ENCODE measurements at places on chromosomes 16 and 17.

GRCh38 chr16:86929057-86929871 is 350.9 kb downstream of the FOXL1 start:
- DNase-seq, result no peak

DNA sequence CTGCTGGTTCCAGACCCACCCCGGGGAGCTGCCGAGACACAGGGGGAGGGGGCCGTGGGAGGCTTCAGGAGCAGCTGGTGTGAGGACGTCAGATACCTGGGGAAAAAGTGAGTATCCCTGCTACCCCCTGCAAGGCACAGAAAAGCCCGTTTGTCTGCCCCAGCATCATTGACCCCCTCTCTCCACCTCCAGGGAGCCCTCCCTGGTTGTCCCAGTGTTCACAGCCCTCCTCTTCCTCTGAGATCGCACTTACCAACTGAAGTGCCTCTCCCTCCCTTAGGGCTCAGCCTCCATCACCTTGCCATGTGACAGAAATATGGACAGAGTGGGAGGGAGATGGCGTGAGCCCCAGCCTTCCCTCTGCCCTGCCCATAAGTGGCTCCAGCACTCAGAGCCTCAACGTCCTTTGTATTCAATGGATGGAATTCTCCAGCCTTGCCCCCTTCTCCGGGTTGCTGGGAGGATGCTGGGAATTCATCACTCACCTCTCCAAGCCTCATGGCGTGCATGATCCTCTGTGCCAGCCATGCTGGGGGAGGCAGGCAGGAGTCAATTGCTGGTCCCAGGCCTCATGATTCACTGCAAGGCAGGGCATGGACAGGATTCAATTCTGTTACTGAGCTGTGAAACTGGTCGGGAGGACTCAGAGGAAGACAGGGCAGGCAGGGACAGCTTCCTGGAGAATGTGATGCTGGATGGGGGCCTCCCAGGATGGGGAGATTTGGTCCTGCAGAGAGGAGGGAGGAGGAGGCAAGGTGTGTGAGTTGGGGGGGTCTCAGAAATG is 14.6 kb downstream of the SPNS3 start:
- DNase-seq, result no peak

- no peak for DNase-seq
These were observed 87.8 kb downstream of the PLCG2 start for GRCh38 chr16:81866820-81867440.

DNA sequence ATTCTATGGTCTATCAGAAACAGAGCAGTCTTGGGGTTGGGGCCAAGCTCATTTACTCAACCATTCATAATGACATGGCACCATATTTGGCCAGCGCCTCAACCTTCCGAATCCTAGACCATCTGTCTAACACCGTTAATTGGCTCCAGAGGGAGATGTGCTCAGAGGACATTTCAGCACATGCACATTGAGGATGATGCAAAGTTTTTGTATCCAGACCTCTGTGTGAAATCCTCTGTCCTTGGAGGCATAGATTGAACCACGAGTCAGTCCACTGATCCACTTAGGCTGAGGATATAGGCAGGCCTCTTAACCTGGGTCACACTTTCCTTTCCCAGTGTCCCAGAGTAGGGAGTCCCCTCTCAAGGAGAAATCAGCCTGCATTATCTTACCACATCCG is 85.5 kb downstream of the SHISA6 start:
- DNase-seq, result no peak

DNA sequence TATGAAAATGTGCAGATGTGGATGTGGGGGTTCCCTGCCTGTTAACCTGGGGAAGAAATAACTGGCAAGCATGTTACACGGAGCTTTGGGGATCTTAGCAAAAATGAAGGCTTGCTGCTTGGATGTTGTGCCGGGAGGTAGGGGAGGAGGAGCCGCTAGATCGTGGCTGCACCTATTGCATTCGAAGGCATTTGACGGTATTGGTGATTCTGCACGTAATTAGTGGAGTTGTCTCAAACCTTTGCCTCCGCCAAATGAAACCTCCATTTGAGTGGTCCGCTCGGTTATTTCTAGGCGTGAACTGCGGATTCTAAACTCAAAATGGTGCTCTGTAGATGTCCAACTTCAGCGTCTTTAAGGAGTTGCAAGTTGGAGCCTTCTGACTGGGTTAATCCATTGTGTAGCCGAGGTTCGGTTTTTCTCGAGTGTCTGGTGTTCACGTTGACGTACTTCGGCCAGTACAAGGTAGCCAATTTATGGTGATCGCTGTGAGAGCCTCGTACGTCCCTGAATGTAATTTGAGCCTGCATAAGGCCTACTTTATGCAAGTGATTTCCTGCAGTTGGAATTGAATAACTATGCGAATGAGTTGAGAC is 1.5 kb downstream of the TNRC6C start:
- no peak for DNase-seq

- no peak for DNase-seq
These were observed 6.1 kb downstream of the RUNDC3A start for GRCh38 chr17:44314524-44314868.

- DNase-seq, result no peak
These were observed 17.1 kb downstream of the NTN1 start for GRCh38 chr17:9038380-9038779.

- peak; percentile 40 for DNase-seq
These were observed 28.2 kb downstream of the SLC39A11 start for GRCh38 chr17:73064084-73064938.

- DNase-seq, result peak; percentile 82
These were observed 95.6 kb upstream of the CDYL2 start for GRCh38 chr16:80899809-80900592.

GRCh38 chr17:82121660-82122629 is 23.9 kb upstream of the FASN start:
- DNase-seq, result no peak

- no peak for DNase-seq
These were observed 16.6 kb downstream of the LDHD start for GRCh38 chr16:75099738-75100602.

- no peak for DNase-seq
These were observed 9.0 kb upstream of the NXPH3 start for GRCh38 chr17:49566668-49567071.
